ENCODE measurements at places on chromosomes 2 and 18.

DNA sequence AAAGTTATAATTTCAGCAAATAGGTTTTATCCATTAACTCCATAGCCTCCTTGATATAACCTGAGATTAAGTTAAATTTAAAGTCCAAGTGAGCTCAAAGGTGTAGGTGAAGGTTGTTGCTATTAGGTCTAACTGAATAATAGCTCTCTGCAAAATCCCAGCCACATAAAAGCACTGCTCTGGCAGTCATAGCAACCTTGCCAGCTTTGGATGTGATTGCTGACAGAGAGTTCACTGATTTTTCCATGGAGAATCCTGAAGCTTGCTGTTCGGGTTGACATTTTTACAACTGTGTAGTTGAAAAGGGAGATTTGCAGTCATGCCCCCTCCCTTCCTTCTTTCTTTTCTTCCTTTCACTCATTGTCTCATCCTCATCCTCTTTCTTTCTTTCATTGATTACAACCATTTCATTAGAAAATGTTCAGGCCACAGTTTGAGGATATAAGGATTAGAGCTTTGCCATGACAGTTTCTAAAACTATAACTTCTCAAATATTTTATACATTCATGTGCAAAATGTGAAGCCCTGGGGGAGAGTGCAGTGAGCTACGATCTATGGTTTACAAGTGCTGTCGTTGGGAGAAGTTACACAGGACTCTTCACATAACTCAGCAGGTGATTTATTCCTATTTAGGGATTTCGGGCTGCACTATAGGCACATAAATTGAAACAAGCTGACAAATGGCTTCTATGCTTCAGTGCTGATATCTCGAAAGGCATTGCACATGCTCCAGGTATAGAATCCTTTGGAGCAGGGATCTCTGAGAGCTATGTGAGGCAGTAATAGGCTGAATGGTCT lies 193.8 kb downstream of the LRRTM4 start:
- DNase-seq, result no peak

DNA sequence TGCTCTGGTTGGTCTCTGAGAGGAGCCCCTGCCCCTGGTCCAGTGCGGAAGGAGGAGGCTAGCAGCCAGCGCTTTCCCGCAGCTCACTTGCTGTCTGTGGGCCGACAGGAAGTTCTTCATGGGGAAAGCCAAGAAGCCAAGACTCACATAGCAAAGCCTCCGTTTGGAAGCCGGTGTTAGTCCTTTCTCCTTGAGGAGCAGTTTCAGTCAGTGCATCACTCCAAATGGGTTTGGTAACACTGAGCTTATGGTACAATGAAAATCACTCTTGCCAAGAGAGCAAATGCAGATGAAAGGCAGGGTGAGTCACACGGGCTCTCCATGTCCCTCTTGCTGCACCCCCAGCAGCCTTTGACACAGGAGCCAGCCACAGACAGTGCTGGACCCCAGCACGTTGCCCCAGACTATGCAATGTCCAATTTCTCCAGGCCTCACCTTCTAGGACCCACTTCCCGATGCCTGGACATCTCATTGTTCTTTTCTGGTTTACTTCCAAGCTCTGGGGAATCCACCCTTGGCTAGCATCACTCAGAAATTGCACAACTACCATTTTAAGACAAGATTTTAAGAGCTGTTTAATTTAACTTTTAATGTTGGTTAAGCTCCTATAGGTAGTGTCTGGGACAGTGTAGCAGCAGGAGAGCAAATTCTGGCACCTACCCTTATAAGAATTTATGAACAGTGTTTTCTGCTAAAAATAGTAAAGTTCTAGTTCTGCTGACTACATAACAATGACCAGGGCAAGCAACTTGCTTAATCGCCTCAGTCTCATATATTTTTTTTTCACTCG lies 174.9 kb downstream of the ASB1 start:
- DNase-seq, result no peak

- no peak for DNase-seq
These were observed 20.7 kb downstream of the ALPK2 start for GRCh38 chr18:58608216-58608615.

DNA sequence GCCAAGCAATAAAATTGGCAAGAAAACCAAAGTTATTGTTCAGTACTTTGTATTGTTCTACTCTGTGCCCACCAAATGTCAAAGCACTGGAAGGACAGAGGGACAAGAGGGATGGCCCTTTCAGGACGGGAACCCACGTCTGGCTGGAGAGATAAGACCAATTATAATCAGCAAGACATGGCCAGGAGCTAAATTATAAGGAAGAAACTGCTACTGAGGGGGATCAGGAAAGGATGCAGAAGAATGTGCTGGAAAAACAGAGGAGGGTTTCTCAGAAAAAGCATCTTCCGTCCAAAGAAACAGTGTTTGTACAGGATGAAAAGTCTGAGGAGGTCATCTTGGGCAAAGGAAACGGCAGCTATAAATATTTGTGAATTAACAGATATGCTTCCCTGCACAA lies 46.4 kb upstream of the NARS1 start:
- DNase-seq, result no peak

GRCh38 chr18:9751371-9752031 lies 43.4 kb downstream of the RAB31 start:
- DNase-seq, result no peak

Measured in DMS79 (cell line).